ENCODE measurements at places on chromosomes 3 and 15.
A peak's percentile ranks its signal among the peaks of the same experiment; 100 is the strongest.

- no peak for DNase-seq
These were observed 1.6 kb downstream of the SKOR1 start for GRCh38 chr15:67826717-67827561.

GRCh38 chr3:181699171-181699903 is 12.4 kb upstream of the SOX2 start:
- DNase-seq, result no peak

DNA sequence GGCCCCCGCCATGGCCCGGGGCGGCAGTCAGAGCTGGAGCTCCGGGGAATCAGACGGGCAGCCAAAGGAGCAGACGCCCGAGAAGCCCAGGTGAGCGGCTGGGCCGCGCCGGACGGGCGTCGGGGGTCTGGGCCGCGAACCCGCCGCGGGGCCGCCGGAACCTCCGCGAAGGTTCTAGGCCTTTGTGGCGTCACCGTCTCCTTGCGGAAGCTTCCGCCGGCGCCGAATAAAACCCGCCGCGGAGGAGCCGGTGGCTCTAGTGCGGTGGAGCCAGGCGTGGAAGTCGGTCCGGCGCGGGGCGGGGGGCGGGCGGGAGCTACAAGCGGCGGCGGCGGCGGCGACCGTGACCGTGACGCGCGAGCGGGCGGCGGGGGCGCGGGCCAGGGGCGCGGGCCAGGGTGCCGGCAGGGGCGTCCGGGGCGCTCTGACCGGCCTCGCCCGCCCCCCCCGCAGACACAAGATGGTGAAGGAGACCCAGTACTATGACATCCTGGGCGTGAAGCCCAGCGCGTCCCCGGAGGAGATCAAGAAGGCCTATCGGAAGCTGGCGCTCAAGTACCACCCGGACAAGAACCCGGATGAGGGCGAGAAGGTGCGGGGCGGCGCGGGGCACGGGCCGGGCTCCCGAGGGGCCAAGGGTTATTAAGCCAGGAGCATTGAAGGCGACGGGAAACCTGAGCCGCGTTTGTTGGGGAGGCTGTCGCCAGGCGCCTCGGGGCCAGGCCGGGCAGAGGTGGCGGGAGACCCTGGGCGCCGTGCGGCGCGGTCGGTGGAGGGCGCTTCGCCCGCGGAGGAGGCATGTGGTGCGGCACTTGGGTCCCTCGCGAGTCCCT is at the start of gene DNAJA4:
TSS of gene DNAJA4 (plus strand) at position 259 of the 833 bp plus-strand sequence. CDS start at position 461, 202 bp downstream.
- no peak for DNase-seq

DNA sequence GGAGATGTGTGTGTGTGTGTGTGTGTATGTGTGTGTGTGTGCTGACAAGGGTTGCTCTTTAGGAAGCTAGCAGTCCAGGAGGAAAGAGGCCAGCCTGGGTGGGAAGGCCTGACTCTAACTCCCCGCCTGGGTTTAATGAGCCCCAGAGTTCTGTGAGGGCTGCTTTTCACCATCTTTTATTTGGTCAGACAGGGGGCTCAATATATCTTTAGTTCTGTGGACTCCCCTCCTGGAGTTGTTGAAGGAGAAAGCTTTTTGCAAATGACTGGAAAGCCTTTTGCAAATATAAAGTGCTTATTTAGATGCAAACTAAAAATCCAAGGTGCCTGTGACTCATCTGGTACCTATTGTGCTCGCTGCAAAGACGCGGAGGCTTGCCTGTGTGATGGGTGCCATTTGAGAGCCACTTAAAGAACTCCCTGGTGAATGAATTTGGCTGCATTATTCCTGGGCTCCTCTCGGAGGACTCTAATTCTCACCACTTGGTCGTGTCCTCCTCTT is 24.5 kb downstream of the DRD3 start:
- DNase-seq, result no peak

- no peak for DNase-seq
These were observed 10.0 kb downstream of the ARMC8 start for GRCh38 chr3:138197058-138197457.

GRCh38 chr3:43872301-43872700 is 181.6 kb downstream of the ABHD5 start:
- peak; percentile 88 for DNase-seq

GRCh38 chr15:74616366-74616939 is 817 bp downstream of the CLK3 start:
- DNase-seq, result no peak

DNA sequence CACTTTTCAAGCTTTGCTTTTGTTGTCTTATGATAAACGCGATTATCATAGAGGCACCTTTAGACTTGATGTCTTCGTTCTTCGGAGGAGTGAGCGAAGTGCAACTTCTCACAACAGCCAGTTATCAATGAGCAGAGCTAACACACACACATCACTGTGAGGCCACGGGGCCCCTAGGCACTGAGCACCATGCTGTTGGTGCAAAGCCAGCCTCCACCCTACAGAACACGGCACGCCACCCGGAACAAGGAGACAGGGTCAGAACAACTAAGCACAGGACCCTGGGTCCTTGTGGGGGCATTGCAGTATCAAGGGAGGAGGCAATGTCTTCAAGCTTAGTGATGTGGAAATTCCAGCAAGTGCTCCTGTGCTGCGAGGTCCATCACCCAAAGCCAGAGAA is 244.5 kb downstream of the OCA2 start:
- no peak for DNase-seq

DNA sequence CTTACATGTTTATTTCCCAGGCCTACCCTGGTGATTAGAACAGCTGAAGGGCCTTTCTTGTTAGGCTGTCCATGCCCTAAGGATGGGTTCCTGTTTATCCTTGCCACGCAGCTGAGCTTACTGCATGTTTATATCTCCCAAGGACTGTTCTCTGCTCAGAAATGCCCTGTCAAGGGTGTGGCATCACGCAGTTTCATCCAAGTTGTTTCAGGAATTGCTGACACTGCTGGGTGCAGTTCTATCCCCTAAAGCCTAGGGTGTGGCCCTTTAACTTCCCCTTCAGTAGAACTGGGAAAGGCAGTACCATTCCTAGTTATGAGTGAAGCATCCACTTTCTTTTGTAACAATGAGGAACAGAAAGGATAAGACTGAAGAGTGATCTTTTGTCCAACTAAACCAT is 5.0 kb downstream of the ELL3 start:
- DNase-seq, result no peak

DNA sequence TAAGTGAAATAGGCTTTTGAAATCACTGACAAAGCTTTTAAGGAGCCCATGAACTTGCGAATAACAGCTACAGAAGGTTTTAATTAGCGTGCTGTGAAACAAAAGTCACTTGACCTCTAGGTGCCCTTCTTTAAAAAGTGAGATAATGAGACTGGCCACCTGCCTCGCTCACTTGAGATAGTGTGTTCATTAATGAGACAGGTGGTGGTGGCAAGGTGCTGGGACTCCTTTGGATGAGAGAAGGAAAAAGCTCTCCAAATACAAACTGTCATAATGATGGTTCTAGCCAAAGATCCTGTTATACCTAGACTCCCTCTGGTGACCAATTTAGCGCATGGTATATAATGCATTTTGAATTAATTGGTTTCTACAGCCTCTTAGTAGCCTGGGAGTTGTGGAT is 22.7 kb upstream of the IREB2 start:
- DNase-seq, result no peak

GRCh38 chr3:157201648-157202278 is 41.8 kb upstream of the CCNL1 start:
- DNase-seq, result peak; percentile 26

DNA sequence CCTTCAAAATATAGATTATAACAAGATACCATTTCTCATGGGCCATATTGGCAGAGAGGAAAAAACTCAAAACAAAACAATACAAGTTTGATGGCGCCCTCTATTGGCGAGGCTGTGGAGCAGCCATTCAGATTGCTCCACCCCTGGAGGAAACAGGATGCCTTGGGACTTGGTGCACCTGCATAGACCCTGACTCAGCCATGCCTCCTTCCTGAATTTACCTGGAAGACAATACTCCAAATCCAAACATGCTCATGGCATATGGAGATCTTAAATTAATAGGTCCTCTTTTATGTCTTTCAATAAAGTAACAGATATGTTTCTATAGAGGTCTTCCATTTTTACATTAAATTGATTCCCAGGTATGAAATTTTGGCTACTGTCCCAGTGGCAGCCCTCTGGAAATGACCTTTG is 90.0 kb downstream of the APBA2 start:
- DNase-seq, result peak; percentile 28

- no peak for DNase-seq
These were observed 19.8 kb downstream of the CYP19A1 start for GRCh38 chr15:51318382-51319150.

DNA sequence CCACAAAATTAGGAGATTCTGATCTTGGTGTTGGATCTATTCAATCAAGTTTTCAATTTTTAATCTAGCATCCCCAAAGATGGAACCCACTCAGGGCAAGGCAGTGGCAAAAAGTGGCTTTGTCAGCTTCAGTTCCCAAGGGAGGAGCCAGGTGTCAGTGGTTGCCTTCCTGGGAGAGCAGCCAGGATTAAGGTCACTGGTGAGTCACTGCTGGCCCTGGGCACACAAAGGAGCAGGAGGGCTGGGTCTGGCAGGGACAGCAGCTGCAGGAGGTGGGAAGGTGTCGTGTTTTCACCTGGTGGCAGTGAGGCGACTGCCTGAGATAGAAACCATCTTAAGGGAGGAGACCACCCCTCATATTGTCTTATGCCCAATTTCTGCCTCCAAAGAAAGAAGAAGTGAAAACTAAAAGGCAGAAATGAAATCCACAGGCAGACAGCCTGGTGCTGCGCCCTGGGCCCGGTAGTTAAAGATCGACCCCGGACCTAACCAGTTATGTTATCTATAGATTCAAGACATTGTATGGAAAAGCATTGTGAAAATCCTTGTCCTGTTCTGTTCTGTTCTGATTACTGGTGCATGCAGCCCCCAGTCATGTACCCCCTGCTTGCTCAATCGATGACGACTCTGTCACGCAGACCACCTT is 5.9 kb upstream of the KLHL25 start:
- no peak for DNase-seq

DNA sequence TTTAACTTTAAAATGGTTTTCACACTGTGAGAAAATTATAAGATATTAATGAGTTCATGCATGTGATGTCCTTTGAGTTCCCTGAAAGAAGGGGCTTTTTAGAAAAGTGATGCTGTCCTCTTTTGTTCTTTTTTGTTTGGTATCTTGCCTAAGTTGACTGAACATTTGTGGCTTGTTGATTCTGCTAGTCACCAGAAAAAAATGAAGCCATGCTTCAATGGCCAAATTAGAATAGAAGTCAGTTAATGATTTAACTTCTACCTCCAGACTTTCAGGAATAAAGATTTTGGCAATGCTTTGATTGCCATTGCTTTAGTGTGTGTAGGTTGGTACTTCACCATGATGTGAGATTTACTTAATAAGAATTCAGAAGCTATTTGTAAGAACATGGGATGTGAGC is 260.6 kb upstream of the NECTIN3 start:
- DNase-seq, result no peak

DNA sequence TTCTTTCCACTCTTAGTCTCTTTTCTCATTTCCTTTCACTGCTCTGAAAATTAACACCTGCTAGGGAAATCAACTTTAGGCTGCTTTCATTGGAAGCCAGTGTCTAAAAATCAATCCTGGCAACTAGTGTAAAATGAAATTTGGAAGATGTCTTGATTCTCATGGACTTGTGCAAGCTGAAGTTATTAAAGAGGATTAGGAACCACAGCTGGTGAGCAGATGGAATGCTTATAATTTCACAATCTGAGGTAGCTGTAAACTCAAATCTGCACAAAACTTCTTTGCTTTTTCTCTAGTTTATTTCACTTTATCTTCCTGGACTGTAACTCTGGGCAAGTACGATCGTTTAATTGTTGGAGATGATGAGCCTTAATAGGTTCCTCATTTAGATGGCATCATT is 175.6 kb downstream of the GHSR start:
- no peak for DNase-seq

DNA sequence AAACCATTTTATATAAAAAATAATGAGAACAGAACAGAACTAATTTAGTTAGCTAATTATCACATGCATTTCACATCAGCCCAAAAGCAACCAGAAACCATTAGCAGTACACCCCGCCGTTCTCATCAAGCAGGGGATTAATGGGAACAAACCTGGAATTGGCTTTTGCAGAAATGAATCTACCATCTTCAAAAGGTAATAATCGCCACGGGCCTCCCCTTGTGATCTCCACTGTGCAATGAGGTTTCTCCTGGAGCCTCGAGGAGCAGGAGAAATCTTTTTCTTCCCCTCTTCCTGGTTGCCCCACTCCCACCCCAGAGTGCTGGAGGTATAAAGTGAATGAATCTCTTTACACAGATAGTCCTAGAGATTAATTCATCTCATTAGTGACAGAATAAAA is 1003.5 kb downstream of the AGBL1 start:
- DNase-seq, result no peak

GRCh38 chr3:149384911-149385321 is 7.5 kb upstream of the TM4SF1 start:
- DNase-seq, result peak; percentile 68

DNA sequence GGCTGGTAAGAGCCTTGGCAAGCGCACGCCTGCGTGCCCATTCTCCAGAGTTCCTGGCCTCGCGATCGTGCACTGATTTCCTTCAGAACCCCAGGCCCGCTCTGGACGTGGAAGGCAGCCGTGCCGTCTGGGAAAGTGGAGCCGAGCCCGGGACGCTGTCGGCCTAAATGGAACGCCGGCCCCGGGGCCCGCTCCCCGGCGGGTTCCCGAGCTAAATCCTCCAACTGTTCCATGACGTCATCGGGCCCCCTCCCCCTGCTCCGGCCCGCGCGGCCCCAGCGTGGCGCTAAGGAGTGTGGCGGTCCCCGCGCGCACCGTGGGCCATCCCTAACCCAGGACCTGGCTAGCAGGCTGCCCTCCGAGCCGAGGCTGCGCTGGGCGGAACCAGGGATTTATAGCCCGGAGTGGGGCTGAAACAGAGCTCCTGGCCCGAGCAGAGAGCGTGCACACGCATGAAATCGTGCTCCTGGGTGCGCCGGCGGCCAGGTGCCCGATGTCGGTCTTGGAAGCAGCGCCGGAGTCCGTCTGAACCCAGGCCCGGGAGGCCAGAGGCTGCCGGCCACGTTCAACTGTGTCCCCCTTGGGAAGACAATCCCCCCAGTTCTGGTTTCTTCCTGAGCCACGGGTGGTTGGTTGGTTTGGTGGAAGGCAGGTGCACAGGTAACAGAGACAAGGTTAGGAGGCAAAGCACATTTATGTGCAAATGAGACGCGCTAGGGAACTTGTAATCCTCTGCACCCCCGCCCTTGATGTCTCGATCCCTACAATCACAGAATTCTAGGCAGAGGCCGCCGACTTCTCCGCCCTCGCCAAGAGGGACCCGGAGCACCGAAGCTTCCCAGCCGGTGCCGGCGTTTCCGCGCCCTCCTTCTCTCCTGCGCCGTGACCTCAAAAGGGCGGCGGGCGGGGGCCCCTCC is 84.9 kb upstream of the ETV5 start:
- DNase-seq, result no peak

GRCh38 chr3:130430266-130430665 is 84.8 kb downstream of the COL6A5 start:
- no peak for DNase-seq
